ENCODE measurements at places on chromosomes 2 and 18. TPM values are rescaled to one million over a fixed set of nuclear protein-coding genes. Genes with fewer than 3 reads are reported as not detected.

The FBXO48 gene
- 0.46 TPM for total RNA-seq

DNA sequence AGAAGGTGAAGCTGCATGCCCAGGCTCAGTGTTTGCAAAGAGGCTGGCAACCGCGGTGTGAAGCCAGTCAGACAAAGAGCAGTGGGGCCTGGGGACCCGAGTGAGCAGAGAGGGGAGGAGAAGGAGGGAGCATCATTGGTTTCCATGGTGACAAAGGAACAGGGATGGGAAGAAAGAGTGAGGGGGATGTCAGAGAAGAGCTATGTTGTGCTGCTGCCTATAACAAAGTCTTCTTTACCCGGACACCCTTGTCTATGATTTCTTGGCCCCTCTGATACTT, 14.5 kb downstream of the TMEM247 start:
- no peaks in the 10 kb centered on the region for H3K36me3 ChIP-seq
- H3K27ac ChIP-seq = no peak overlapping the region
- H3K27me3 ChIP-seq = peaks cover 18% of the 10 kb centered on the region
- peaks cover 39% of the 10 kb centered on the region for H3K4me1 ChIP-seq
- no peak overlapping the region for H3K4me3 ChIP-seq
- no peak for DNase-seq

The RAB17 gene
- total RNA-seq = 4.7 TPM

The OSR1 gene
- 20.8 TPM for total RNA-seq

DNA sequence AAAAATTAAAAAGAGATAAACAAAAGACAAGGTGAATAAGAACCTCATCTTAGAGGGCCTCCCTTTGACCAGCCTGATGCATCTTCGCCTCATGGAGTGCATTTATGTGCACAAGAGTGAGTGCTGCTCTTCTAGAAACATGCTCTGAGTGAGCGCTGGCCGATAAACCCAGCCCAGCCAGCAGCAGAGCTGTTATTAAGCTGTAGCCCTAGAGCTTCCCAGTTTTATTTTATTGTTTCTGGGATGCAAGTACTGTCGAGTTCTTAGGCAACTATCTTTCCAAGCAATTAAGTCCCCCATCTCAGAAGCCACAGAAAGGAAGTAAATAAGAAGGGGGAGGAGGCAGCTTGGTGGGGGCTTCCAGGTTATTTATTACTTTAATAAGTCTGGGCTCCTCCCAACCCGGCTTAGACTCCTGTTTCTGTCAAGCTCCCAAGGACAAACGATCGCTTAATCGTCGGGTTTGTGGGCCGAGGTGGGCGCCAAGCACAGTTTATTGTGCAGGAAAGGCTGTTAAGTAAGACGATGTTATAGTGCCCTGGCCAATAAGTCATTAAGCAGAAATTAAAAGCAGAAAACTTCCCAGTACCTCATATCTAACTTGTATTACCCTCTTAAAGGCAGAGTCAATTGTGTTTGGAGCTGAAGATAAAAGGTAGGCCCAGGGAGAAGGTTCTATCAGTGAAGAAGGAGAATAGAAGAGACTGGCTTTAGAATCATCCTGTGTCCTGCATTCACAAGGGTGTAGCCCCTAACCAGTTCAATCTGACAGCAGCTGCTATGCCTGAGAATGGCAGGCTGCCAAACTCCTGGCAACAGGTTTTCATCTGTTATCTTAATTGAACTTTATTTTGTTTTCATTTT, 176.3 kb downstream of the PIK3C3 start:
- H3K36me3 ChIP-seq = no peaks in the 10 kb centered on the region
- H3K4me3 ChIP-seq = no peak overlapping the region
- DNase-seq = no peak
- H3K27ac ChIP-seq = no peak overlapping the region
- H3K4me1 ChIP-seq = peaks cover 5% of the 10 kb centered on the region
- H3K27me3 ChIP-seq = no peaks in the 10 kb centered on the region

The IL36RN gene
- total RNA-seq = not detected

- no peak overlapping the region for H3K27ac ChIP-seq
- H3K4me1 ChIP-seq = peaks cover 13% of the 10 kb centered on the region
- no peak overlapping the region for H3K4me3 ChIP-seq
- H3K27me3 ChIP-seq = no peaks in the 10 kb centered on the region
- no peaks in the 10 kb centered on the region for H3K36me3 ChIP-seq
Observed at GRCh38 chr2:150374492-150374891, 113.0 kb downstream of the RND3 start.

GRCh38 chr2:73986085-73986681, 1.5 kb downstream of the TET3 start:
- DNase-seq = no peak
- no peak overlapping the region for H3K27ac ChIP-seq
- H3K4me3 ChIP-seq = peak overlapping the region; percentile 42
- no peaks in the 10 kb centered on the region for H3K36me3 ChIP-seq
- H3K27me3 ChIP-seq = peaks cover 7% of the 10 kb centered on the region
- H3K4me1 ChIP-seq = peaks cover 49% of the 10 kb centered on the region

- no peaks in the 10 kb centered on the region for H3K27me3 ChIP-seq
- H3K36me3 ChIP-seq = no peaks in the 10 kb centered on the region
- no peak overlapping the region for H3K4me3 ChIP-seq
- H3K27ac ChIP-seq = no peak overlapping the region
- DNase-seq = no peak
Observed at GRCh38 chr2:155692856-155693255, 639.7 kb downstream of the NR4A2 start.

The GKN1 gene
- total RNA-seq = not detected
